ENCODE measurements at places on chromosomes 2 and 18.

DNA sequence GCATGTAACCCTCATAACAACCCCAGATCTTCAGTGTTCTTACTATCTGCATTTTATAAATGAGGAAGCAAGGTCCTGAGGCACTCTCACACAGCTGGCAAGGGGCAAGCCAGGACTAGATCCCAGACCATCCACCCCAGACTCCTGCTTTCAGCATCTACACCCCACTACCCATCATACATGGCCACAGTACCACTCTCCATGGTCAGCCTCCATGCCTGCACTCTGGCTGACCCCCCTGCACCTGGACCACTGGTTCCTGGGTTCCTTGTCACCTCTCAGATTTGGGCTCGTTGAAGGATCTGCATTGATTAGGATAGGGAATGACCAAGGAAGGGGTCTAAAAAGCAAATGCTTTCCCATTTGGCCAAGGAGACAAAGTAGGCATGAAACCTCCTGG lies 36.0 kb upstream of the TEX51 start:
- DNase-seq, result no peak

GRCh38 chr18:22021701-22022100 lies 147.7 kb upstream of the GATA6 start:
- DNase-seq, result no peak

- no peak for DNase-seq
These were observed 4.2 kb upstream of the TWSG1 start for GRCh38 chr18:9330419-9330818.

- no peak for DNase-seq
These were observed 139.3 kb downstream of the ACOXL start for GRCh38 chr2:110871637-110872036.

GRCh38 chr2:27681841-27682240 lies 18.2 kb downstream of the SLC4A1AP start:
- DNase-seq, result no peak

- no peak for DNase-seq
These were observed 136.5 kb upstream of the ETAA1 start for GRCh38 chr2:67260343-67261277.
